CD4-positive, alpha-beta T cell treated with Interleukin-15 for 1 hour (primary cell): ENCODE measurements at places on chromosomes 3 and 15.

- no peak for DNase-seq
These were observed 20.5 kb downstream of the ZNF609 start for GRCh38 chr15:64480891-64481290.

- no peak for DNase-seq
These were observed 66.7 kb upstream of the SNRK start for GRCh38 chr3:43219616-43220015.

DNA sequence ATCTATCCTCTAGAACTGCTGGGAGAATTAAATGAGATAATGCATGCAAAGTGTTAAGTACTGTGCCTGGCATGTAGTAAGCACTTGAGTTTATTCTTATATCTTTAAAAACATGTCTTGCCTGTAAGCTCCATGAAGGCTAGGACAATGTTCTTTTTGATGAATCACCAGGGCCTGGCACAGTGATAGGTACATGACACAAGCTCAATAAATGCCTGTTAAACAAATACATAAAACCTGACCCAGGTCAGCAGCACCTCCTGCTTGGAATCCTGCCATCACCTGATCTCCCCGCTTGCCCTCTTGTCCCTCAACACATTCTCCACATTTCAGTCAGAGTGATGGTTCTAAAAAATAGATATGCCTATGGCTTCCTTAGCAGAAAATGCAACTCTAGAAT, 186.8 kb downstream of the CHST2 start:
- no peak for DNase-seq

DNA sequence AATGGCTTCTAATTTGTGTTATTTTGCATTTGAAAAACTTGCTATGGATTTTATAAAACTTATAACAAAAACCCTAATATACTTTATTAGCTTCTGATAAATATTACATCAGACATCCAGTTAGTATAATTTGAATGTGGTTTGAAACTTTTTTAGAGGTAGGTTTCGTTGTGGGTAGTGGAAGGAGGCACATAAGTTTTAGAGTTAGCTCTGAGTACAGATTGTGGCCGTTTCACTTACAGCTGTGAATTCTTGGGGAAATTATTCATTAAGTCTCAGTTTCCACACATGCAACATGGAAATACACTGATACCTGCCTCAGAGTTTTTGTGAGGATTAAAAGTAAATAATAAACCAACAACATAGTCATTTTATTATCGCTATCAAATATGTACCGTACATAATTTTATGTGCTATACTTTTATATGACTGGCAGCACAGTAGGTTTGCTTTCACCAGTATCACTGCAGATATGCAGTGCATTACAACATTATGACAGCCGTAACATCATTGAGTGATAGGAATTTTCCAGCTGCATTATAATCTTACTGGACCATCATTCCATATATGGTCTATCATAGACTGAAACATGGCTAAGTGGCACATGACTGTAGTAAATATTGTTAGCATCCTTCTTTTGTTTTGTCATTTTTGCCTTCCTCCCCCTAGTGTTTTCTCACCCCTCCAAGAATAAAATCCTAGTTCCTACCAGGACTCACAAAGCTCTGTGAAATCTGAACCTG, 175.6 kb downstream of the AKAP13 start:
- no peak for DNase-seq

GRCh38 chr3:116444819-116445310, 422 bp downstream of the LSAMP start:
- DNase-seq = no peak

DNA sequence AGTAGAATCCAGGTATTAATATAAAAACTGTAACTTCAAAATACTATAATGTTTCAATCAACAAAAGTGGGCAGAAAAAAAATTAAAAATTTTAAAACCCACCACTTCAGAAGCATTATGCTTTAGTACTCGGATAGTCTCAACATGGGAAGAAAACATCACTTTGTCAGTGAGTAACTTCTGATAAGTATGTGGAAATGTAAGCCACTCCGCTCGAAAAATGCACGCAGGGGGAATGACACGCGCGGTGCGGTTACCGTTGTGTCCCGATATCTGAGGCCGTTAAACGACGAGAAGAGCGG, 656 bp downstream of the NGLY1 start:
- no peak for DNase-seq

- no peak for DNase-seq
These were observed 202.5 kb upstream of the HES1 start for GRCh38 chr3:193933451-193933850.

DNA sequence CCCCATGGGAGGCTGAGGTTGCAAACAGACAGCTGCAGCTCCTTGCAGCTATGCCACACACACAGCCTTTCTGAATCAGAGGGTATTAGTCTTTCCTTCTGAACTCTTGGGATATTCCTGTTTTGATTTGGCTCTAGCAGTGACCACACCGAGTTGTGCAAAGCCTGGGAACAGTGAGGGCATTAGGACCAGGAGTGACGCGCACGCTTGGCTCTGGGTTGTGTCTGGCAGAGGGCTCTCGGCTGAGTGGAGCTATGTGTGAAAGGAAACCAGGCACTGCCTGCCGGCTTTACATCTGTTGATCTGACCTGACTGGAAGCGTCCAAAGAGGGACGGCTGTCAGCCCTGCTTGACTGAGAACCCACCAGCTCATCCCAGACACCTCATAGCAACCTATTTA, at the start of gene GALNT15:
TSS of gene GALNT15 (plus strand) at position 292 of the 400 bp plus-strand sequence. CDS start 472 bp downstream, outside the sequence.
- DNase-seq = no peak

- DNase-seq = no peak
These were observed 208.2 kb downstream of the RPLP1 start for GRCh38 chr15:69660658-69661405.

DNA sequence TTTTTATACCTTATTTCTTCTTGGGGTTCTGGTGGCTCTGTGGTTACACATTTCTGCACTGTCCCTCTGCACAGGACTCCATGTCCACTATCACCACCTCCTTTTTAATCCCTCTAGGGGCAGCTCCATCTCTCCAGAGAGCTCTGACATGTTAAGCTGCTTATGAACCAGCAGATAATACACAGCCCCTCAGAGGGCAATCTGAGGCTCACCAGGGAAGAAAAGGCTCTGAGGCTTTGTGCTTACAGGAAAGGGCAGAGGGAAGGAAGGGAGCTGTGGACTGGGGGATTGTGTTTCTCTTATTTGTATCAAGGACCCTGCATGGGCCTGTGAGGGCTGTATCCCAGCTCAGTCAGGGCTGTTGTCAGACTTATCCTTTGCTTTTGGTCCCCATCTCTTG, 164.5 kb downstream of the EPHB1 start:
- no peak for DNase-seq

DNA sequence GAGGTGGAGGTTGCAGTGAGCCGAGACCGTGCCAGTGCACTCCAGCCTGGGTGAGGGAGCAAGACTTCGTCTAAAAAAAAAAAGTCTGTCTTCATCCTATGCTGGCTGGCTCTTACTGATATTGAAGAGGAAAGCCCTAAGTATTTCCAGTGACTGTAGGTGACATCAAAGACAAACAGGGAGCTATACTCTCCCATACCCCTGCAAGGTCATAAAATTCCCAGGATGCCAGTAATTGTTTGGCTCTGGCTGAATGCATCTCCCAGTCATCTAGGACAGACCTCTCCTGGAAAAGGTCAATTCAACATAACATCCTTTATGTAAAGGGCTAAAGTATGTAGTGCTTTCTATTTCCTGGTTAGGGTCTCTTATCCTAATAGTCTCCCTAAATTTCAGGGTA, 8.0 kb downstream of the ZBBX start:
- no peak for DNase-seq

DNA sequence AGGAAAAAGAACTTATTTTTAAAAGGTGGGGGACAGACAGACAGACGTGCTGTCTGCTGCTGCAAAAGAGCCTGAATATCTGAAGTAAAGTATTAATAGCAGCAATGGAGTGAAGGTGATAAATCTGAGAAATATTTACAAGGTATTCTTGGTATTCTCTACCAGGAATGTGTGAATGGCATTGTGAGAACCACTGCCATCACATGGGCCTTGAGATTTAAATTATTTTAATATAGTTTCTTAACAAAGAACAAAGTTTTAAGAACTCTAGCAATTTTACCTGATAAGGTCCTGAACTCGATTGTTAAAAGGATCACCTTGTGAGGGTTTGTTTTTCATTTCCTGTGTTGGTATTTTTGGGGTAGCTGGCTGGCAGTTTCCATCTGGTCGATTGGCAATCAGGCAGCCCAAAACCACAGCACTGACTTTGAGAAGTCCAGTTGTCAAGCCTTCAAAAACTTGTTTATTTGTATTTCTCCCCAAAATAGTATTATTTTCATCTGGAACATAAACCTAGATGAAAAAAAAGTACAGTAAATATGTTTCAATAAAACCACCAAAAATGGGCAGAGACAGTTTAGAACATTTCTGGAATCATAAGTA, 97.3 kb downstream of the ISL2 start:
- no peak for DNase-seq

DNA sequence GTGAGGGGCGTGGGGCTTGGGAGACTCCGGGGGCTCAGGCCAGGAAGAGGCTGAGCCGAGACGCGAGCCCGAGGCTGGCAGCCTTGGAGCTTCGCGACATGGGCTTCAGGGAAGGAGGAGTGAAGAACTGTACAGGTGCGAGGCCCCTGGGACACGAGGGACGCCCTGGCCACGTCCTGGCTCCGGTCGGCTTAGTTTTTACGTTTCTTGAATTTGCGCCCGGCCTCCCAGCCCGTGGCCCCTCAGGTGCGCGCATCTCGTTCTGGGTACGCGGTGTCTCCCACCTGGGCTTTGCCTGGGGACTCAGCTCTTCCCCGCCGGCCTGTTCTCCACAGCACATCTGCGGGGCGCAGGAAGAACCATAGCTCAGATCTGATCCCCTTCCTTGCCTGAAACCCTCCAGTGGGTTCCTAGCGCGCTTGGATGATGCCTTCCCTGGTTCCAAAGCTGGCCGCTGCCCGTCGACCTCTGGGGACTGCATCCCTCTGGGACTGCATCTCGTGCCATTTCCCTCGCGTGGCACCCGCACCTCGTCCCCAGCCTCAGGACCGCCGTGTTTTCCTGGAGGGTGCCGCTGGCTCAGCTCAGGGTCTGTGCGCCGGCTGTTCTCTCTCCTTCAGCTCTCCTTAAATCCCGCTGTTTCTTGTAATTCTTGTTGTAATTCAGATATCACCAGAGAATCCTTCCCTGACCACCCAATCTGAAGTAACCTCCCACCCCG, 614 bp downstream of the CHCHD6 start:
- no peak for DNase-seq

GRCh38 chr3:139120086-139121056, 75.7 kb upstream of the PRR23C start:
- DNase-seq = no peak

- no peak for DNase-seq
These were observed 66.7 kb downstream of the SLC6A1 start for GRCh38 chr3:11059090-11059798.

DNA sequence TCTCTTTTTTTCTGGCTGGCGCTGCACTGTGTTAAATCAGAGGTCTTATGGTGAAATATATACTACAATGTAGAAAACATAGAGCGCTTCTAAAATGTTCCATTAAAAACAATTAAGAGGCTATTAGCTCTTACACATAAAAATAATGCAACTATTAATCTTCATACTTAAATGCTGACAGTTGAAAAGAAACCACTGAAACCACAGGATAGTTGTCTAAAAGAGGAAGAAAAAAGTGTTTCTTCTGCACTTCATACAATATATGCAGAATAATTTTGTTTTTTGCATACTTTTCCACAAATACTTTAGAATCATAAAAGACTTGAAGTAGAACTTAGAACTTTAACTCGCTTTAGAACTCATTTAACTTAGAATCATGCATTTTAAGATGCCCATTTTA, 170.5 kb downstream of the PYDC2 start:
- DNase-seq = no peak

- DNase-seq = no peak
These were observed 181.5 kb downstream of the ADAMTS9 start for GRCh38 chr3:64506255-64506654.

DNA sequence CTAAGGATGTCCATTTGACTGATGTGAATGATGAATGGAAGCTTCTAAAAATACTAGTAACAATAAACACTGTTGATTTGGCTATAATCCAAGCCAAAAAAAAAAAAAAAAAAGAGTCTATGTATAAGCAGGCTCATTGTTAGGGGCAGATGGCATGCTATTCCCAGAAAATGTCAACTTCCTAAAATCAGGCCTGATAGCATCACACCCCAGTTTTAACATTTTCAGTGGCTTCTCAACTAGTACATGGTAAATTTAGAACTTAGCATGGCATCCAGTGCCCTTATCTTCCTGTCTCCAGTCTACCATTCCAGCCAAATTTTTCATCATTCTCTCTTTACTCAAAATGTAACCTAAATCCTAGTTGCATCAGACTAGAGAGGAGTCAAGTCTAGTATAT, 288.2 kb upstream of the ZNF385D start:
- no peak for DNase-seq

DNA sequence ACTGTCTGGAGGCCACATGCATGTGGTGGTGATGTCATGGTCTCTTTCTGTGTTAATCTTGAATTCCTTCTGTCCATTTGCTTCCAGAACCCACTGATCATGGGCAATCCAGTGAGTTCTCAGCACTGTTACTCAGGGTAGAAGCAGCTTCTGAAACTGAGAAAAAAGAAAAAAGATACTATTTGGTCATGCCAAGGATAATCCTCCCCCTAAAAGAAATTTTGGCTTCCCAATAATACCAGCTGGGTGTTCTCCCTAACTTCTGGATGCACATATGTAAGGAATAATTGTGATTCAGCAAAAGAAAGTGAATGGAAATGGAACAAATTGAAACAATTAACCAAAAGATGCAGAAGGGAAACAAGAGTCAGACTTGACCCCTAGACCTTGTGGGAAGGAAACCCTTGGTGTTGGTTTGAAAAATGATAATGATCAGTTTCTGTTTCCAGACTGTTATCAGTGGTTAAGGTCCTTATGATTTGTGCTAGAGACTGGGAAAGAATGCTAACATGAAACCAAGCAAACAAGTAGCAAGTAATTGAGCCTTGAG, 92.3 kb downstream of the RBMS3 start:
- DNase-seq = no peak

DNA sequence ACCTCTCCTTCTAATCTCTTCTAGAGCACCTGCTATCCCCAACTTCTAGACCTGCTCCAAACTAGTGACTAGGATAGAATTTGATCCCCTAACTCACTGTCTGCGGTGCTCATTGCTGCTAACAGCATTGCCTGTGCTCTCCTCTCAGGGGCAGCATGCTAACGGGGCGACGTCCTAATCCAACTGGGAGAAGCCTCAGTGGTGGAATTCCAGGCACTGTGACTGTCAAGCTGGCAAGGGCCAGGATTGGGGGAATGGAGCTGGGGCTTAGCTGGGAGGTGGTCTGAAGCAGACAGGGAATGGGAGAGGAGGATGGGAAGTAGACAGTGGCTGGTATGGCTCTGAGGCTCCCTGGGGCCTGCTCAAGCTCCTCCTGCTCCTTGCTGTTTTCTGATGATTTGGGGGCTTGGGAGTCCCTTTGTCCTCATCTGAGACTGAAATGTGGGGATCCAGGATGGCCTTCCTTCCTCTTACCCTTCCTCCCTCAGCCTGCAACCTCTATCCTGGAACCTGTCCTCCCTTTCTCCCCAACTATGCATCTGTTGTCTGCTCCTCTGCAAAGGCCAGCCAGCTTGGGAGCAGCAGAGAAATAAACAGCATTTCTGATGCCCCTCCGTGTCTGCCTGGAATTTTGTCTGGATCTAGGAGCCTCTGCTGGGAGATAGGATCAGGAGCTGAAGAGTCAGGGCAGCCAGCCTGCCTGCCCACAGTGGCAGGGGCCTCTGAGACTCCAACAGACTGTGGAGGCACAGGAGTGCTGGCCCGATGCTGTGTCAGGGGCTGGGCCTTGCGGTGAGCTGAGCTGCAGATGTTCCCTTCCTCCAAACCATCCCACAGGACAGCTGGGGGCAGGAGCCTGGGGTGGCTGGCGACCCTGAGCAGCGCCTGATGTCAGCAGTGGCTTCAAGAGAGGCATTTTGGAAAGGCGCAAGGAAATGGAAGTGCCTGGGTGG, 3.0 kb downstream of the ISLR start:
- no peak for DNase-seq

GRCh38 chr3:14719006-14719405, 44.1 kb downstream of the C3orf20 start:
- DNase-seq = no peak
